Activated CD4-positive, CD25-positive, alpha-beta regulatory T cell treated with anti-CD3 and anti-CD28 coated beads, Interleukin-2, amount 50 U/mL, for 72 hours (primary cell): ENCODE measurements at places on chromosomes 13 and 19.

DNA sequence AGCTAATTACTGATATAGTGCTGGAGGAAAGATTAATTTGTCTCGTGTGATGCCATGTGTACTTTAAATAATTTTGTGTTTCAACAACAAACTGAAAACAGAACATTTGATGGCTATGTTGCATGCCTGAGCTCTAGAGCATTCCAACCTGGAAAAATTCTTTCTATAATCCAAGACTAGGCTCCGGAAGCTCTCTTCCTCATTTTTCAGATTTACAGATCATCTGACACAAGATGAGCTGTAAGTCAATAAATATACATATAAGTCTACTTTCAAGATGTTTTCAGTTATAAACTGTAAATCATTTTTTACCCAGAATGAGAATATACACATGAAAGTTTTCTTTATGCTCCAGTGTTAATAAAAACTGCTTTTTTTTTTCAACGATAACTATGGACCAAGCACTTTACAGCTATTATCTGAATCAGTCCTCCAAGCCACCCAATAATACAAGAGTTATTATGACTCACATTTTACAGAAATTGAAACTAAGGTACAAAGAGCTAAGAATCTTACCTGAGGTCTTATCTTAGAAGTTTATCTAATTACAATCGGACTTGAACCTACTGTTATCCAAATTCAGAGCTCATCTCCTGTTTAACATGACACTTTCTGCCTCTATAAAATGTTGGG lies 6.4 kb upstream of the FOXO1 start:
- no peak for DNase-seq

GRCh38 chr19:5308451-5309437 lies 31.9 kb downstream of the PTPRS start:
- DNase-seq: no peak

DNA sequence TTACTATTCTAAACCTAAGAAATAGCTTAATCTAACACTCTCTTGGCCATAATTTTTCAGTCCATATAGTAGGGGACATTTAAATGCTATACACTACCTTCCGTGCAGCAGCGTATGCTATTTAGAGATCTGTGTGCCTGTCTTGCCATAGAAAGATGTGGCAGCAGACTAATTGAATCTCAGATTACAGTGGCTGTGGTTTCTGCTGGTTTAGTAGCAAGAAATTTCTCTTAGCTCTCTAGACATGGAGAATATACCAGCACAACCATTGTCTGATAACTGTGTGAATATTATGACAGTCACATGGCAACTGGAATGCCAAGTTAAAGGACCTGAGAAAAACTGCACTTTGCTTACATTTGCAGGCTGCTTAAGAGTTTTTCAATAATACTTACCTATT lies 672.4 kb upstream of the MIR17HG start:
- no peak for DNase-seq

DNA sequence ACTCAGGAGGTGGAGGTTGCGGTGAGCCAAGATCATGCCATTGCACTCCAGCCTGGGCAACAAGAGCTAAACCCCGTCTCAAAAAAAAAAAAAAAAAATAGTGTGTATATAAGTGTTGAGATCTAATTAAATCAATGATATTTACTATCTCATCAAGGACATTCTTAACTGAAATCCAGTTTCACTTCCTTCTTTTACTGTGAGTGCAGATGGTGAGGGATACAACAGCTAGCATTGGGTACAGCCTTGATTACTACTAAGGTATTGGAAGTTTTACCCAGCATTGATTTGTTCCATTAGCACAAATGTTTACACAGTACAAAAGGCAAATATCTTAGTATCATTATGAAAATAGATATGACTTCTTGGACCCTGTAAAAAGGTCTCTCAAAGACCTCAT lies 546.6 kb downstream of the KCTD12 start:
- DNase-seq: no peak

GRCh38 chr13:80528733-80529132 lies 187.8 kb upstream of the SPRY2 start:
- DNase-seq: no peak

GRCh38 chr13:27448308-27448707 lies 2.1 kb downstream of the MTIF3 start:
- no peak for DNase-seq

- DNase-seq: no peak
Observed at GRCh38 chr13:76635232-76636230, 250.7 kb downstream of the KCTD12 start.

GRCh38 chr19:28543244-28543776 lies 669.6 kb downstream of the UQCRFS1 start:
- no peak for DNase-seq

DNA sequence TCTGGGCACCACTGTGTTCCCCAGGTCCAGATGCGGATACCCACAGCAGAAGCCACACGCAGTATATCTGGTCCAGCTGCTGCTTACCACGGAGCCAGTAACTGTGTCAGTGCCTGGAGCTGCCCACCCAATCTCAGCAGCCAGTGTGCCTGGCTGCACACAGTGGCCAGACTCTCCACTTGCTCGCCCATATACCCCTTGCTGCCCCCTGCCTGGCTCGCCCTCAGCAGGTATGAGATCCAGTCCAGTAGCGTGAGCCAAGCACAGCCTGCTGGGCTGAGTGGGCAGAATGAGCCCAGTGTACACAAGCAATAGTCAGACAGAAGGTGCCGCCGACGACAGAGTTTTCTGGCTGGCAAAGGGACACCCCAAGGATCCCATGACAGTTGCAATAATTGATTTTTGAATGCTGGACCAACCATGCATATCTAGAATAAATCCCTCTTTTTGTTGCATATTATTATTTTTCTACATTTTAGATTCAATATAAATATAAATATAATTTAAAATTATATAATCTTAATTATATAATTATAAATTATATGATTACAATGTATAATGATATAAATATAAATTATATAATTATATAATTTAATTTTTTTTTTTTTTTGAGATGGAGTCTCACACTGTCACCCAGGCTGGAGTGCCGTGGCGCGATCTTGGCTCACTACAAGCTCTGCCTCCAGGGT lies 918.8 kb upstream of the MIR17HG start:
- no peak for DNase-seq

DNA sequence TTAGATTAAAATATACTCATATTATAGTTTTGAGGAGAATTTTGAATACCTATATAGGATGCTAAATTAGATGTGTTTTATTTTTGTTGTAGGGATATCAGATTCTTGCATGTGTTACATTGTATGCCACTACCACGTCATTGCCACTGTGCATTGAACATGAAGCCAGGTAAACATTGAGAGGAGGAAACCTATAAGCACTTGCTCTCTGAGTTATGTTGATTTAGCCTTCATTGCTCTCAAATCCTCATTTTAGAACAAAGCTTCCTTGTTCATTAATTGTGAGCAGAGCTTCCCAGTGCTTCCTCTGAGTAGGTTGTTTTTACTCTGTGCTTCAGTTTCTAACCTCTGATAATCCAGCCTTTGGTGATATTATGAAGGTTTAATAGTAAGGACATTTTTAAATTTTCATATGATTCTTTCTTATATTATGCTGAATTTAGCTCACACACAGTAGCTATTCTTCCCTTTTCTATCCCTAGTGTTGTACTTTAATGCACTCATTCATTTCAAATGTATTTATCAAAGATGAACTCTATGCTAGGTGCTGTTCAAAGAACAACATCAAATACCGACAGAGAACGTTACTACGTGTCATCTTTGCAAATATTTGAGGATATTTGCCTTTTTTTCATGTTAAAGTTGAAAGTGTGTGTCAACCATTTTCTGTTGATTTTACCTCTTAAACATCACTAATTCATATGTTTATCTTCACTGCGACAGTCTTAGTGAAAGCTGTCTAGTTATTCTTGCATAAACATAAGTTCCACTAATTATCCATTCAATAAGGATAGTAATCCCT lies 1448.0 kb upstream of the MIR17HG start:
- DNase-seq: no peak

DNA sequence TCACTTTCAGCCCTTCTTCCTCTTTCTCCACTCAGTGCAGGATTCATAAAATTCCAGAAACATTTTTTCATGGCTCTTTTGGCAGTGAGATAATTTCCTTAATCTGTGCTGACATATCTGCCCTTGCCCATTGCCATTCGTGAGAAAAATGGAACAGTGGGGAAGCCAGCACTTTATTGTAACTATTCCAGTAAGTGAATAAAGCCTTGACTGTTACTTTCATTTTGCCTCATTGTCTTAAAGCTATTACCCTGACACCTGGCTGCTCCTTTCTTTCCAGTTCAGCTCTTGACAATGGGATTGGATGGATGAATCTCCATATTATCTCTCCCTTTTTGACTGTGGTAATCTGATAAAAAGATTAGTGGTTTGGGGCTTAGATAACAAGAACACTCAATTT lies 1068.1 kb upstream of the PCDH20 start:
- no peak for DNase-seq

DNA sequence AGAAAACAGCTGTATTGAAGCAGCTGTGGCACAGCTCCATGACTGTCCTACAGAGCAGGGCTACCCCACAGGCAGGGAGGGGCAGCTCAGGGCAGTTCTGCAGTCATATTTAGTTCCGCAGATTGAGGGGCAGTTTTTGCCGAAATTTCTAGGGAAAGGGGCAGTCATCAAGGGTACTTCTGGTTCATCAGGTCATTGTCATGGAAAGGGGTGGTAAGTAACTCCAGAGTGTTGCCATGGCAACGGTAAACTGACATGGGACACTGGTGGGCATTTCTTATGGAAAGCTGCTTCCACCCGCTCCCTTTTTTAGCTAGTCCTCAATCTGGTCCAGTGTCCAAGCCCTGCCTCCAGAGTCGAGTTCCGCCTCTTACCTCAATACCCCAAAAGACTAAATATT lies 702.8 kb downstream of the LIG4 start:
- no peak for DNase-seq

GRCh38 chr19:8664671-8665057 lies 33.9 kb downstream of the ACTL9 start:
- DNase-seq: no peak

- DNase-seq: no peak
Observed at GRCh38 chr19:52662631-52663030, 24.5 kb upstream of the ZNF83 start.

DNA sequence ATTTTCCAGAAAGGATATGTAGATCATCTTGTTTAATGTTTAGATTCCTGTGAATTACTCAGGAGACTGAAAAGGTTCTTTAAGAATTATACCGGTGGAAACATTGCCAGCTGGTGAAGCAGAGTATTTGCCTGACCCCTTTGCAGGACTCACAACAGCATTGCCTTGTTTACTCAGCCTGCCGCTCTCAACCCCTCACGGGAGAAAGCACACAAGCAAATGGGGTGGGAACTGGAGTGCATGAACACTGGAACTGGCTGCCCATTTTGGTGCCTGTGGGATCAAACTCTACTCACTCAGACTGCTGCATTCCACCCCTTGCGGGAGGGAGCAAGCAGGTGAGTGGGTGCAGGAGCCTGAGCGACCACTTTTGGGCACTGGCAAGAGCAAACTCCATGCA lies 804.7 kb upstream of the SLITRK1 start:
- no peak for DNase-seq

DNA sequence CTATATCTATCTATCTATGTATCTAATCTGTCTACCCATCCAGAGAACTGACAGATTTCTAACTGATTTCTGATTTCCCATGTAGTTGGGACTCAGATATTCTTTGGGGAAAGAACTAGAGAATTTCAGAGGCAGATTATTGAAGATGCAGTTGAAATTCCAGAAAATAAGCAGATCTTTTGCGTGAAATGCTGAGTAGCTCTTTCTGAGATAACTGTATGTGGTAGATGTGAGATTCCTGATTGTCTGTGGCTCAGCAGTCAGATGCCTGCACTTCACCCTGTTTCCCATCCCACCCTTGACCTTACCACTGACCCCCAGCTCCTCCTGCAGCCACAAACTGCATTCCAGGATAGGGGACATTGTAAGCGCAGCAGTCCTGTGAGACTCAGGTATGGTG lies 61.5 kb downstream of the DGKH start:
- no peak for DNase-seq

DNA sequence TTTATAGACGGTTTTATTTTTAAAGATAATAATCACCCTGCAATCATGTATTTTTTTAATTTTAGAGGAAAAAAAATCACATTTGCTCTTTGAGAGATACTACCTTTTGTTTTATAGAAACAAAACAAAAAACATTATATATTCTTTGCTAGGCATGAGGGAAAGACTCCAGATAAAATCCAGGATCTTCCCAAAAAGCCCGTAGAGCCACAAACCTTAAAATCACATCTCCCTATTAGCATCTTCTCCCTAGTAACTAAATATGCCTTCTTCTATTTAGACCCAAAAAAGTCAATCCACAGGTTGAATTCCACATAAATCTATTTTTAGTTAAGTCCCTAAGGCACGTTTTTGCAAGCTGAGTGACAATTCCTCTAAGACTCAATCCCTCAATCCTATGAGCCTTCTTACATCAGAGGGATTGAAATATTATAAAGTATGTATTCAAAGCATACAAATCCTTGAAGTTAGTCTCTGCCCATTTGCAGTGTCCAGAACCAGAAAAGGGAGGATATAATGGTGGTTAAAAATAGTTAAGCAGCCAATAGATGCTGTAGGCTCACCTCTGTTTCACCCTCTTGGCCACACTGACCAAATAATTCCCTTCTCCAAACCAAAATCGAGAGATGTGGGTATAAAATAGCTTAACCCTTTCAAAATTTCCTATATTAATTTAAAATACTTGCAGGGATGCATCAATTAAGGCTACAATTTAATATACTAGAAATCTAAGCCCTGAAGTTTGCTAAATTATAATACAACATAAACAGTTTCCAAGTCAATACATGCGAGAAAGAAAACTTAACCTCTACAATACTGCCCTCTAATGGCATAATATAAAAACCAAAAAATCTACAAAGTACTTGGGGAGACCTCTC lies 64.0 kb downstream of the SERP2 start:
- DNase-seq: no peak

DNA sequence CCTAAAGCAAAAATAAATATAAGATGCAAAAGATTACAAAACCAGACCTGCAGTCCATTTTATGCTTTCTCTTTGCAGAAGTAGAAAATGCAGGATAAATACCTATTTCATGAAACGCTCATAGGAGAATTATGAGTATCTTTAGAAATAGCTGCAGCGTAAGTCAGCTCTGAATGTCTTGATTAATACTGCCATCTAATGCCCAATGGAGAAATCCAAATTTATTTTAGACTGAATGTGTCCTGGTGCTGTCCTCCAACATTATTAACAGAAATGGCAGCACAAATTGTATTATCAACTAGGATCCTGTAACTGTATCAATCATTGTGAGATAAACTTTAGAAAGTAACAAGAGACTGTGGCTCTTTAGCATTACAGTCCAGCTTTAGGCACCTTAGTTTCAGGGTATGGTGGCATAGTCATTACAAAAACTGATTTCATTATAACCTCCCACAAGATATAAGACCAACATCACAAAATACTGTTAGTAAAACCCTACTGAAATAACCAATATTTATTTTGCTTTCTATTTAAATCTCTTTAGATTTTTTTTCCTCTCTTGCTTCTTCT lies 162.1 kb upstream of the MIR17HG start:
- DNase-seq: no peak
